Myocyte (in vitro differentiated cells): ENCODE measurements at places on chromosomes 7 and 10. TPM values are rescaled to one million over a fixed set of nuclear protein-coding genes. Genes with fewer than 3 reads are reported as not detected.

Gene PAX4
- not detected in 2 replicates for total RNA-seq

Gene NUP42
- 64.1 and 70.2 TPM in 2 replicates for total RNA-seq

Gene RBP4
- total RNA-seq = 0.42 TPM in 1 of 2 replicates, not detected in the other

Gene CYP3A4
- total RNA-seq = 0.11 TPM in 1 of 2 replicates, not detected in the other

Gene CYP2C19
- 0.08 TPM in 1 of 2 replicates, not detected in the other for total RNA-seq

Gene C10orf62
- total RNA-seq = 0.62 TPM in 1 of 2 replicates, not detected in the other

Gene CCDC172
- total RNA-seq = not detected in 2 replicates

Gene UCMA
- not detected in 2 replicates for total RNA-seq

Gene TFR2
- not detected in 2 replicates for total RNA-seq

- no peak for DNase-seq
Measured at GRCh38 chr10:103564776-103565520, 71.4 kb downstream of the NEURL1 start.

DNA sequence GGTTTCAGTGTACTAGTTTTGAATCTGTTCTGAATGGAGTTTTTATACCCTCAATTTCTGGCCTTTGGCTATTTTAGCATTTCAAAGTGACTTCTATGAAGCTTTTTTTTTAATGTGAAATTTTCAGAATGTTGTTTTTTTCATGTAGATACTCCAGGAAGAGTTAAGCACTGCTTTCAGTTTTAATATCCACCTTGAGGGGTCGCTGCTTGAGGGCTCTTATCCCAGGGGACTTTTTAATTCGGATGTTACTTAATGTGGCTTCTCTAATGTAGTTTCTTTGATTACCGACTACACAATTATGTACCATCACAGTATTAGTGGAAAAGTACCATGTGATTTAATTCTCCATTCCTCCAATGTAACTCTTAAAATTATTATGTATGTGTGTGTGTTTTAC, 5.2 kb downstream of the IFIT5 start:
- DNase-seq = peak; percentile 53

GRCh38 chr7:141280100-141280499, 206.2 kb downstream of the TMEM178B start:
- DNase-seq = no peak

- DNase-seq = no peak
Measured at GRCh38 chr10:105070952-105071351, 429.9 kb downstream of the SORCS3 start.

- no peak for DNase-seq
Measured at GRCh38 chr7:117137868-117138267, 184.6 kb downstream of the ST7 start.

GRCh38 chr7:155009570-155010157, 6.7 kb upstream of the PAXIP1 start:
- DNase-seq = no peak

DNA sequence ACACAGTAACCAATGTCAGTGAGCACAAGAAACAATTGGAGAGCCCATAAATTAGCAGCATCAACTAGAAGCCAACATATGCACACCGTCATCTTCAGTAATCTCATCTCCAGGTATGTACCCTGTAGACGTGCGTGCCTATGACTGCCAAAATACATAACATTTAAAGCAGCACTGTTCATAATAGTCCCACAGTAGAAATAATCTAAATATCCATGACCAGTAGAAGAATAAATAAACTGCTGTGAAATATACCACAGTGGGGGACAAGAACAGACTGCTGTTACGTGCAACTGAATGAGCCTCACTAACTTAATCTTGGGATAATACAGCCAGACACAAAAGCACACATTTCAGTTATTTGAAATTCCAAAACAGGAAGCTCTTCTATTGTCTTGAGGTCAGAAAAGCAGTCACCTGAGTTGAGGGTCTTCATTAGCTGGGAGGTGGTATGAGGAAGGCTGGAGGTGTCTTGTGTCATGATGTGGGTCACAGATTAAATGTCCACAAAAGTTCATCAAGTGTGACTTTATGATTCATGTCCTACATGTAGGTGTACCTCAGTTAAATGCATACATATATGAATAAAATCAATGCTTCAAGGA, 454.2 kb upstream of the AKR1E2 start:
- DNase-seq = no peak

- DNase-seq = no peak
Measured at GRCh38 chr10:124997771-124998623, 56.1 kb downstream of the ZRANB1 start.

- DNase-seq = no peak
Measured at GRCh38 chr10:17068953-17069352, 60.7 kb downstream of the CUBN start.
